ENCODE measurements at places on chromosomes 2 and 18.

- no peak for DNase-seq
Measured at GRCh38 chr2:74223941-74224770, 25.7 kb downstream of the MTHFD2 start.

- peak; percentile 57 for DNase-seq
Measured at GRCh38 chr2:57497489-57498096, 549.0 kb upstream of the VRK2 start.

DNA sequence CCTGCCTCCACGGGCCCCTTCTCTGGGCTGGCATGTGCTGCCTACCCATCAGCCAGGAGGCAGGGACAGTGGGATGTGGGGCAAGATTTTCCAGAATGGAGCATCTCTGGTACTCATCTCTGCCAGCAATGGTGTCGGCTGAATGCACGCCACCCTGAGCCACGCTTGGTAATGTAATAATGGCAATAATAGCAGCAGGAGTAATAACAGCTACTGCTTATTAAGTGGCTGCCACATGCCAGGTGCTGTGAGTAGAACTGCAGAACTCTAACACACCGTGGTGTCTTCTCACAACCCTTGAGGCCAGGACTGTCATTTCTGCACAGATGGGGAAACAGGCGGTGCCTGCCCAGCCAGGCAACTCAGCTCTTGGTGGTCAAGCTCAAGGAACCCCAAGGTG, 113.6 kb downstream of the CELF4 start:
- DNase-seq, result no peak

- DNase-seq, result no peak
Measured at GRCh38 chr2:220935789-220936321, 636.2 kb downstream of the EPHA4 start.

- no peak for DNase-seq
Measured at GRCh38 chr2:218035463-218036100, 32.8 kb upstream of the TNS1 start.

- no peak for DNase-seq
Measured at GRCh38 chr18:62778976-62779869, 63.9 kb downstream of the PHLPP1 start.

DNA sequence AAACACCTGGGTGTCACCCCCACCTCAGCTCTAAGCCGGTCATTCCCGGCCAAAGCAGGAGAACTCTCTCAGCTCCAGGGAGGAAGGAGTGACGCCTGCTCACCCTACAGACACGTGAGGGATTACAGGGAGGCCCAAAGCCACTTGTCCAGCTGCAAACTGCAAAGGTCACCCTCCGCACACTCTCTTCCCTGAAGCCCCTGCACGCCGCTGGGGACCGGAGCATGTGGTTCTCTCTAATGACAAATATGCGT, 108.0 kb upstream of the ID2 start:
- no peak for DNase-seq

DNA sequence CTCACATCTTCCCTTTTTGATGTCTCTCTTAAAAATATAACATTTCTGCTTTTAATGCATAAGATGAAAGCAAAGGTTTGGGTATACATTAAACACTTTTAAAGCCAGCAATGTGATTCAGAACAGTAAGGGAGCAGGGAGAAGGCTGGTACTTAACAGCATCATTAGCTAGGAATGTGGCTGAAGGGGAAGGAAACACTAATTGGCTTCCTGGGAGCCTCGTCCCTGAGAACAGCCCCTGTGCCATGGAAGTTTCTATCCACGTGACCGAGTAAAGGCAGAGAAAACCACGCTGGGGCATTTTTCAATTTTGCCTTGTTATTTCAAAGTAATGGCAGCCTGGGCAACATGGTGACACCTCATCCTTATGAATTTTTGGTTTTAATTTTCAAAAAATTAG, 109.2 kb upstream of the GPC1 start:
- DNase-seq, result no peak

DNA sequence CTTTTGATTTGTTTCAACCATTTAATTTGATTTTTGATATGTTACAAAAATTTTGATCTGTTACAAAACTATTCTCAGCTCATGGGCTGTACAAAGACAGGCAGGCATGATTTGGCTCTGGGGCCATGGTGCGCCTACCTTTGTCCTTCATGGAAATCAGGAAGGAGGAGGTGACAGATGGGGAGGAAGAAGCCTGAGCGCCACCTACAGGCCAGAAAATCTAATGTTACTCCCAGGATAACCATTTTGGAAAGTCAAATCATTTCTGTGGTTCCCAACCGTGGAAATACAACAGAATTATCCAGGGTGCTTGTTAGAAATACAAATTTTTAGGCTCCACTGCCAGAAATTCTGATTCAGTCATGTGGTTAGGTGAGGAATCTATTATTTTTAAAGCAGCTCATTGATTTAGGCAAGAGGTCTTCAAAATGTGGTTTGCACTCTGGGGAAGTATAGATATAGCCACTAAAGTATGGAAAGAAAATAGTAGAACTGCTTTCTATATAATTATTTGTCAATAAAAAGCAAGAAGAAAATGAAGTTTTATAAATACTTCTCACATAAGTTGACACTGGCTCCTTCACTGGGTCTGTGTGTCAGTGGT, 93.9 kb downstream of the EVA1A start:
- DNase-seq, result no peak

GRCh38 chr2:132400169-132400900, 16.3 kb upstream of the GPR39 start:
- DNase-seq, result no peak

GRCh38 chr2:145751629-145752028, 1231.7 kb upstream of the ZEB2 start:
- no peak for DNase-seq

GRCh38 chr2:38876407-38876806, 631 bp downstream of the MORN2 start:
- no peak for DNase-seq

DNA sequence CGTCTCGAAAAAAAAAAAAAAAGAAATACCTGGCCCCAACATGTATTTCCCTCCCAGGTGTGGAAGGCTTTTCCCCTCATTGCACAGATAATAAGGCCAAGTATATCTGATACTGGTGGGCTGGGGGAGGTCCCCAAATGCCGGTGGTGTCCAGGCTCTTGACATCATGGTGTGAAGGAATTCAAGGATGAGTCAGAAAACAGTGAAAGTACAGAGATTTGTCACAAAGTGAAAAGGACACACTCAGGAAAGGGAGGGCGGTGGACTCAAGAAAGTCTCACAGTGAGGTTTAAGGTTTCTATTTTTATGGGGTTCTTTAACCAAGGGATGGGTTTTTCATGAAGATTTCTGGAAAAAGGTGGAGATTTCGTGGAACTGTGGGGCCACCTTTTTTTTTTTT, 37.8 kb upstream of the FZD5 start:
- no peak for DNase-seq

DNA sequence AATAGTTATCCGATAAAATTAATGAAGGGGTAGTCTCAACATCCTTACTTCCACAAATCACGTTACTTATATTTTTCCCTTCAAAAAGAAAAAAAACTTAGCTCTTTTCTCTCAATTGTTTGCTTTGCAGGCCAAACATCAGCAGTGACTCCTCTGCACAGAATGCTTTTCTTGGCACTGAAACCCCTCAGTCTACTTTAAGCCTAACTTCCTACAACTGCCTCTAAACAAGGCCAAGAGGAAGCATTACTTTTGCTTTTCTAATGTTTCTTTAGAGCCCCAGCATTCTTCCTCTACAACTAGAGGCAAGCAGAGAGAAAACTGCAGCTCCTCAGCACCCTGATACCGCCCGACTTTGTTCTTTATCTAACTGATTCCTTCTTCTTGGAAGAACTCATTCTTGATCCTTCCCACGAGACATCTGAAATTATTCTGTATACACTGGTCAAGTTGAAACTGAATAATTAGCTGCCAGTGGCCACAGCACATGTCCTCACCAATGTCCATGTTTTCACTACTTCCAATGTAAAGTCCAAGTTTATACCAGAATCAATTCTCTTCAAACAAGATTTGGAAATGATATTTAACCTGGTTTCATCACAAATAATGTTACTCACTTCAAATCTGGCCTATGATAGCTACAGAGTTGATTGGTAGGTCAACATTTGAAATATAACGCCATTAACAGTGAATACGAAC, 55.3 kb downstream of the DTNB start:
- no peak for DNase-seq

- no peak for DNase-seq
Measured at GRCh38 chr2:100046961-100047947, 95.1 kb downstream of the AFF3 start.

- no peak for DNase-seq
Measured at GRCh38 chr2:124975224-124975623, 950.1 kb downstream of the CNTNAP5 start.

GRCh38 chr2:173457366-173457765, 102.7 kb downstream of the CDCA7 start:
- DNase-seq, result no peak

DNA sequence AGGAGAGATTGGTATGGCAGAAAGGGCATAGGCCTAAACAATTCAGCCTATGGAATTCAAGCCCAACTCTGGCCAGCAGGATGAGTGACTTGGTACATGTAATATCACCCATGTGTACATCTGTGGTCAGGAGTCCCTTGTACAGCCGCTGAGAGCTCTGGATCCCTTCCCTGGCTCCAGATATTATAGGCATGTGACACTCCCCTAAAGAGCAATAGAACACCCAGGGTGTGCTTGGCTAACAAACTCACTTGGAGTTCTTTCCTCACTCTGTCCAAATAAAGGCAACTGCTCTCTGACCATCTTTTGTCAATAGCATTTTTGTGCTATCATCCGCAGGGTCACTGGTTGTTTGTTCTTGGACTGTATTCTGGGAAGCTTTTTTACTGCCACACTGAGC, 197.4 kb upstream of the NCKAP5 start:
- no peak for DNase-seq

DNA sequence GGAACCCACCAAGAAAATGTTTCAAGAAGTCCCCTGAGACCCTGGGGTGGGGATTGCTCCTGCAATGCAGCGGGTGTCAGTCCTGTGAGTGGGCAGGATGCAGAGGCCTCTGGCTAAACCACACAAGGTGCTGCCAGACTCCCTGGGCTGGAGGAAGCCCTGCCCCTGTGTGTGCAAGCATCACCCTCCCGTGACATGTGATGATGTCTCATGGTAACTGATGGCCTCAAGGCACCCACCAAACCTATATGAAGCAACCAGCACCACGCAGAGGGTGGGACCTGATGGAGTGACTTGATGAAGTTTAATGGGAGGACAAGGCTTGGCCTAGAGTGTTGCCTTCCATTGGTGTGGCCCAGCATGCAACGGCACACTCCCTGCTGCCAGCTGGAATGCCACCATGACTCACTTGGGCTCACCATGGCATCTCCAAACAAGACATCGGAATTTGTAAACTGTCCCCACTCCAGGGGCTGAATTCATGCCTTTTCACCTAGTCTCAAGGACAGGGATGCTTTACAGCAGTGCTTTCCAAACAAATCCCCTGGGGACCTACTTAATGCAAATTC, 8.7 kb upstream of the SLC14A1 start:
- no peak for DNase-seq

DNA sequence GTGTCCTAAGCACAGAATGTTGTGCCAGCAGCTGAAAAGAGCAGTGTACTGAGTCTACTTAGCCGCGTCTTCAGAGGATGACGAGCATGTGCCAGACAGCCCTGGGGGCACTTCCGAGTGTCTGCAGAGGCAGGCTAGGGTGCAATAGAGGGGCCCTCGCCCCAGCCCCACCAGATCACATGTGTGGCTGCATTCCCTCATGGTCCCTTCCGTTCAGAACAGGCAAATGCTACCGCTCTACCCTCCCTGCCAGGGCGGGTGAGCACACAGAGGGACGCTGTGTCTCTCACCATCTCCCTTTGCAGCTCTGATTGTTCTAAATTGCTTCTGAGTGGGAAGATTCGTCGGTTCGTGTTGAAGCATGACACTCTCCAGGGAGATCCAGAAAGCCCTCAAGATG, 212.2 kb upstream of the RAB12 start:
- no peak for DNase-seq

- no peak for DNase-seq
Measured at GRCh38 chr2:11574176-11575046, 40.6 kb downstream of the GREB1 start.

- DNase-seq, result no peak
Measured at GRCh38 chr18:38539856-38540255, 974.3 kb upstream of the CELF4 start.

GRCh38 chr2:12176623-12177454, 430.4 kb downstream of the LPIN1 start:
- peak; percentile 26 for DNase-seq

DNA sequence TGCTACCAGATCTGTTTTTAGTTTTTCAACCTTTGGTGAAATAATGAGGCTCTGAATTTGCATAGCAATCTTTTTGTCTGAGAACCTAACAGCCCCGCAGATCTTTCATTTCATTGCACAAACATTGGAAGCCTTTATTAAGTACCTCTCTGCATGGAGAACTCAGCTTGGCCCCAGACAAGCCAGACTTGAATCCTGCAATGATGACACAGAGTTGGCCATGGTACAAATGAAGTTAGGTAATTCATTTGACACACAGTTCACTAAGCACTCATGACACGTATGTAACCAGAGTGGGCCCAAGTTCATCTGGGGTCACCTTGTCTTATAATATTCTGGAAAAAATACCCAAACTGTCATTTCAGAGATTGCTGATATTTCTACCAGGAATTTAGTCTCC, 439.1 kb upstream of the ID2 start:
- DNase-seq, result no peak

GRCh38 chr2:183623227-183623626, 499.0 kb downstream of the NUP35 start:
- DNase-seq, result no peak

GRCh38 chr2:196248467-196249094, 77.2 kb upstream of the STK17B start:
- DNase-seq, result no peak

- DNase-seq, result no peak
Measured at GRCh38 chr2:55078956-55079355, 28.7 kb upstream of the RTN4 start.

DNA sequence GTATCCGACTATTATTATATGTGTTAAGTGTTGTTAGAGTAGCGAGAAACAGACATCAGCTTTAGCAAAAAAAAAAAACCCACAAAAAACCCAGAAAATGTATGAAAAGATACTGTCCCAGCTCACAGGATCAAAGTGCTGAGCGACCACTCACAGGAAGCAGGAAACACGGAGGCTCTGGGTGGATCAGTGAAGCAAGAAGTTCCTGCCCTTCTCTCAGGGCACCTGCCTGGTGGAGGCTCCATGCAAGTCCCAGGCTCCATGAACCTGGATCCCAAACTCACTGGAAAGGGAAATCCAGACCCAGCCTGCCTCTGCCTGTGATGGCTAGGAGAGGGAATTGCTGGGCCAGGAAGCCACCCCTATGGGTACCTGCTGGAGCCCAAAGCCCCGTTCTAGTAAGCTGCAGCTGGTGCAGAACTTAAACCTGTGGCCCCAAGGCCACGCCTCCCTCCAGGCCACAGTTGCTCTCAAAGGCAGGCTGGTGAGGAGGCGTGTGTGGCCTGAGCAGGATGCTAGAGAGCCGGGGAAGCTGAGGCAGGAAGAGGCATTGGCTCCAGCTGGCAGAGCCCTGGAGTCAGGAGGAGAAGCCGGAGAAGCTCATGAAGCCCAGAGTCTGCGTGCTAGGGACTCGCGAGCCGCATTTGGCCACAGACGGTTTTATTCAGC, 63.5 kb upstream of the TAF1B start:
- no peak for DNase-seq

GRCh38 chr2:139946690-139947089, 1166.5 kb upstream of the NXPH2 start:
- no peak for DNase-seq

GRCh38 chr18:59905686-59906091, 5.9 kb downstream of the PMAIP1 start:
- no peak for DNase-seq

- DNase-seq, result no peak
Measured at GRCh38 chr18:13302457-13303225, 84.1 kb downstream of the LDLRAD4 start.

Measured in MM.1S (cell line).